ENCODE measurements at places on chromosomes 2 and 18. TPM values are rescaled to one million over a fixed set of nuclear protein-coding genes. Genes with fewer than 3 reads are reported as not detected.

The ITPRIPL1 gene
- total RNA-seq, result 2.1 TPM

DNA sequence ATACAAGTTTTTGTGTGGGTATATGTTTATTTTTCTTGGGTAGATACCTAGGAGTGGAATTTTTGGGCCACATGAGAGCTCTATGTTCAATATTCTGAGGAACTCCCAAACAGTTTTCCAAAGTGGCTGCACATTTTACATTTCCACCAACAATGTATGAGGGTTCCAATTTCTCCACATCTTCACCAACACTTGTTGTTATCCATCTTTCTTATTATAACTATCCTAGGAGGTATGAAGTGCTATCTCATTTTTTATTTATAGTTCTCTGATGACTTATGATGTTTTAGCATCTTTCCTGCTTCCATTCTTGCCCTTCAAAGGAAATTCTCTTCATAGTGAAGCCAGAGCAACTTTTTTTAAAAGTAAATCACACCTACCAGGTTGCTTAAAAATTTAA is 8.7 kb downstream of the PGAP1 start:
- no peak for DNase-seq

The IFIH1 gene
- total RNA-seq, result 11.4 TPM

DNA sequence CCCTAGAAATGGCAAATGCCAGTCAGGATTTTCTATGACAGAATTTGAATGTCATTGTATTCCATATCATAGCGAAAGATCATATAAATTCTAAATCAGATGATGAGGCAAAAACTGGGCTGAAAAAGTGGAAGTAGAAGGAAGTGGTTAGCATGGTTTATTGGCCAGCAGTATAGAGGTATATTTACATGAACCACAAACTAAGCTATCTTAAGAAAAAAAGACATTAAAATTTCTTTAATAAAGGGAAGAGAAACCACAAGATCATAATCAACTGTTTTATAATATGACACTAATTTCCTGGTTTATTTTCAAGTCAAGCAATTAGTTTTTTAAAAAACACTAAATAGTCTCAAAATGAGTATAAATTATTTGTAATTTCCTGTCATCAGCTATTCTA is 123.2 kb upstream of the LRP1B start:
- DNase-seq, result no peak

The SKOR2 gene
- not detected for total RNA-seq

The TPO gene
- total RNA-seq, result 8.4 TPM

The SLC14A1 gene
- 9.7 TPM for total RNA-seq

The GKN1 gene
- not detected for total RNA-seq

The MAL gene
- 7.8 TPM for total RNA-seq

DNA sequence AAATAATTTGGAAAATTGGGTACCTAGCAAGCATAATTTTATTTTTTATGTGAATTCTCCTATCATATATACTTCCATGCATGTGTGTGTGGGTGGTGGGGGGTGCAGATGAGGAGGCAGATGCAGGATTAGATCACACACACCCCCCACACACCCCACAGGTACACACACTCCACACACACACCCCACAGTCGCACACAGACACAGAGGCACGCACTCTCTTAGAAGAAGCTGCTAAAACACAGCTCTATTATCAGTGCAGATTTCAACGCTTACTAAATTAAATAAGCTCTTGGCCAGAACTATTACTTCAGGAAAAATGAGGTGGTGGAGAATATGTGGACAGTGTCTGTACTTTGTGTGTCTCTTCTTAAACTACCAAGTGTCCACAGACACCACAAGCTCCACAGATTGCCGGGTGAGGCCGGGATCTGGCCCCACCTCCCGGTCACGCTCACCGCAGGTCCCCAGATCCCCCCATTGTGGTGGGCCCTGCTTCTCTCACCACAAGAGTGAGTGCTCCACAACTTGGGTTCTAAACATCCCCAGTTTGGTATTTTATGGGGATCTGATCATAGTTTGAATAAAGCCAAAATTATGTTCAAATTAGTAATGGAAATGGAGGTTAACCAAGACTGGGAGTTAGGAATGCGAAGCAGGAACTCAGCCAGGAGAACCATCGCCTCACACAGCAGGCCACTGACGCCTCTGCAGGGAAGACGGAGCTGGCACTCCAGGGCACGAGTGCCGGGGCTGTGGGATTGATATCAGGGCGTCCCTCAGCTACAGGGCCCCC is 102.1 kb downstream of the PXDN start:
- no peak for DNase-seq

The GALR1 gene
- 0.06 TPM for total RNA-seq

The LGALSL gene
- 18.0 TPM for total RNA-seq

GRCh38 chr2:118122594-118123281 is 34.5 kb downstream of the INSIG2 start:
- DNase-seq, result no peak

The PROKR1 gene
- 0.12 TPM for total RNA-seq

GRCh38 chr2:110940376-110940910 is 180.3 kb upstream of the BCL2L11 start:
- DNase-seq, result no peak

The GATA6 gene
- total RNA-seq, result 59.6 TPM

- no peak for DNase-seq
These were observed 280.2 kb downstream of the KCNJ3 start for GRCh38 chr2:154978710-154979109.

DNA sequence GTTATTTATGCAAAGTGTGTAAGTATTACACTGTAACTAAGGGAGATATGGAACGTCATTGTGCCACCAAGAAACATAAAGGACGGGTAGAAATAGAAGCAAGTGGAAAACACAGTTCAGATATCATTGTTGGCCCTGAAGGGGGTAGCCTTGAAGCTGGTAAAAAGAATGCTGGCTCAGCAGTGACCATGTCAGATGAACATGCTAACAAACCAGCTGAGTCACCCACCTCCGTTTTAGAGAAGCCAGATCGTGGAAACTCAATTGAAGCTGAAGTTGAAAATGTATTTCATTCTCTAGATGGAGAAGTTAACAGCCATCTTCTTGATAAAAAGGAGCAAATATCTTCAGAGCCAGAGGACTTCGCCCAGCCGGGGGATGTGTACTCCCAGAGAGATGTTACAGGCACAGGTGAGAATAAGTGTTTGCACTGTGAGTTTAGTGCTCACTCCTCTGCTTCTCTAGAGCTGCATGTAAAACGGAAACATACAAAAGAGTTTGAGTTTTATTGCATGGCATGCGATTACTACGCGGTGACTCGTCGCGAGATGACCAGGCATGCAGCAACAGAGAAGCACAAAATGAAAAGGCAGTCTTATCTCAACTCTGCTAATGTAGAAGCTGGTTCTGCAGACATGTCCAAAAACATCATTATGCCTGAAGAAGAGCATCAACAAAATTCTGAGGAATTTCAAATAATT is 36.1 kb downstream of the ZNF407 start:
- no peak for DNase-seq

The ADGRF3 gene
- total RNA-seq, result not detected

- no peak for DNase-seq
These were observed 277.8 kb downstream of the TCF4 start for GRCh38 chr18:55310044-55310676.

- no peak for DNase-seq
These were observed 19.0 kb upstream of the DUSP19 start for GRCh38 chr2:183059561-183059960.

GRCh38 chr2:136395582-136395981 is 277.6 kb upstream of the CXCR4 start:
- no peak for DNase-seq

- no peak for DNase-seq
These were observed 51.3 kb downstream of the BCL11A start for GRCh38 chr2:60502144-60502543.

GRCh38 chr2:129761569-129762021 is 217.9 kb upstream of the RAB6C start:
- no peak for DNase-seq

DNA sequence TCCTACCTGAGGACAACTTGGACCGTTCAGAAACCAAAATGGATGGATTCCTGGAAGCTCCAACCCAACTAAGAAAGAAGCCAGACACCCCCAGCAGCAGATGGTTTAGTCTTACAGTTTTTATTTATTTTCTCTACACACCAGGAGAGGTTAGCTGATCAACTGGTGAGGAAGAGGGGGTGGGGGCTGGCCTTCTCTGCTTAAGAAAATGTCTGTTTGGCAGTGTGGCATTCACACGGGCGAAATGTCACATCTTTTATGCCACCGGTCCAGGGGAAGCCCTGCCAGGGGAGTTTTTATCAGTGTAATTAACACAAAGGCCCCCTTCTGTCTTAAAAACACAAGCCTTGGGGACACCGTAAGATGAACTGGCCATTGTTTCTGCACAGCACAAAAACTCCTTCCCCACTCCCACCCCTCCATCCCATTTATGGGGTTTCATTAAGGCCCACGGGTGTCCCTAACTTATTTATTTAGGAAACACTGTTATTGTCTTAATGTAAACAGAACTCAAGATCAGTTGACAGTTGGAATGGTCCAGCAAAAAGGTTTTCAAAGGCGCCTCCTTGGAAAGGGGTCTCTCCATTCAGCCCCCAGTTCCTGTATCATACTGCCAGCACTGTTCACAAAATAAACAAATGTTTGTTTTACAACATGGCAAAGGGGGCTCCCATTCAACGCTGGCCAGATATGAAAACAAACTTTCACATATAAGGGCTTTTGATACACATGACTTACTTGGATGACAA is 217.0 kb downstream of the C1D start:
- no peak for DNase-seq

The TP53I3 gene
- total RNA-seq, result 7.6 TPM

The FBLN7 gene
- total RNA-seq, result 2.3 TPM

DNA sequence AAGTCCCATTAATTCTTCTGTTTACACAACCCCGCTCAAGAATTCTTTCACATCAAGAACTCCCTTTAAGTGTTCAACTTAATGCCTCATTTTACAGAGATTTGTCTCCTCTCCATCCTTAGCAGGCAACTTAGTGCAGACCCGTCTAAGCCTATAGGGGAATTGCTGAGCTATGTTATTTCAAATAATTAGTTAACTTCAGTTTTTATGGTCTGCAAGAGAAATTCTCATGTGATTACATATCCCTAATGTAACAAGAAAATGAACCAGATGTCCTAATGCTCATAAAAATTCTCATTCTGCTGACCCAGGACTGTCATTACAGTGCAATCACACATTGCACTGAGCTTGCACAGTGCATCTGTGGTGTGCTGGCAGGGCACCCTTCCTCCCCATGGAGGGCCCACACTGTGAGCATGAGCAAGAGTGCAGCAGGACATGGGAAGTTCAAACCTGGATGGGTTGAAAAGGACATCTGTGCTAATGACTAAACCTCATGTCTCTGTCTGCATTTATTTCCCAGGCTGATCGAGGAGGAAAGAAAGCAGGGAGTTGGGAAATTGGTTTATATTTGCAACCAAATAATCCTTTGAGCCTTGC is 97.1 kb downstream of the COL5A2 start:
- DNase-seq, result no peak

- no peak for DNase-seq
These were observed 38.7 kb downstream of the PXDN start for GRCh38 chr2:1705557-1706076.

DNA sequence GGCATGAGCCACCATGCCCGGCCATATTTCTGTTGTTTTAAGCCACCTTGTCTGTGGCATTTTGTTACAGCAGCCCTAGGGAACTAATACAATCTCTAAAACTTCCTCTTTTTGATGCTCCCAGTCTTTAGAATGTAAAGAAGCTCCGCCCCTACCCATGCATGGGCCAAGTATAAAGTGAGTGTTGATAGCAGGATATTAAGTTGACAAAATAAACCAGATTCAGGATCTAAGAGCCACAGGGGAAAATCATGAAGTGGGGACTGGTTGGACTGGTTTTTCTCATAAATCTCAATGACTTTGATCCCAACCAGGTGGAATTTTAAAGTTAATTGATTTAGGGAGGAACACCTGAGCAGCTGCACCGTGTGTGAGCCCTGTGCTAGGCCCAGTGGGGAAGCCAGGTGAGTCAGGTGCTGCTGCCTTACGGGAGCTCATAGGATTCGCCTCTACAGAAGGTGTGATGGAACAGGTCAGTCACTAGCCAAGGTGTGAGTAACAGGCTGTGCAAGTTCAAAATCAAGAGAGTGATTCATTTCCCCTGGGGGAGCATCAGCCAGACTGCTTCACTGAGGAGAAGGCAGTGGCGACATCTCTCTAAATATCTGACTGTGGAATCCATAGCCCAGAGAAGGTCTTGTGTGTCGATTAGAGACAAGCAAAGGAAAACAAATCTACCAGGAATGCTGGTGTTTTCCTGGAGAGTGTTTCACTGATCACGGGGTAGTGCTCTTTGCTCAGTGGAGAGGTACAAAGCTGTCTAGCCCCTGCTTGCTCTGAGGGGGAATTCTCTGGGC is 63.0 kb upstream of the MSH2 start:
- no peak for DNase-seq

GRCh38 chr2:156896294-156896693 is 361.2 kb upstream of the GALNT5 start:
- DNase-seq, result no peak

The C2orf49 gene
- 16.2 TPM for total RNA-seq

The IL1RL1 gene
- 1.8 TPM for total RNA-seq

DNA sequence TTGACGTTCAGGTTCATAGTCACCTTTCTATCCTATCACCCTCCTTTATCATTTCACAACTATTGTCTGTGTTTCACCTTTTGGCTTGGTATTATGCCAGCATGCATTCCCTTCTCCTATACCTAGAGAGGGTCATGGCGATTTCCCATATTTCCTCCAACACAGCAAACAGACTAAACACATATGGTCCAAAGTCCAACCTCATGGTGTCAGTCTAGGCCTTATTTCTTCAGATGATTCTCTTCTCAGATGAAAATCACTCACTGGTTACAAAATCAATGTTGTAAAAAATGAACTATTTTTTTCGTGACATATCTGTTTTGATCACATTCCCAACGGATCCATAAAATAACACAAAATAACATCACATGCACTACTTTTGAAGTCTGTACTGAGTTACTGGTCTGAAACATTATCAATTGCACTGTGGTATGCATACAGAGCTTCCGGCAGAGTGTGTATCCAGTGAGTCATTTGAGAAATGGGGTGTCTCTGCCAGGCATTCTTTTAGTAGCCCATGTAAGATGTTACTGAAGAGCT is 204.8 kb upstream of the GALNT5 start:
- no peak for DNase-seq

DNA sequence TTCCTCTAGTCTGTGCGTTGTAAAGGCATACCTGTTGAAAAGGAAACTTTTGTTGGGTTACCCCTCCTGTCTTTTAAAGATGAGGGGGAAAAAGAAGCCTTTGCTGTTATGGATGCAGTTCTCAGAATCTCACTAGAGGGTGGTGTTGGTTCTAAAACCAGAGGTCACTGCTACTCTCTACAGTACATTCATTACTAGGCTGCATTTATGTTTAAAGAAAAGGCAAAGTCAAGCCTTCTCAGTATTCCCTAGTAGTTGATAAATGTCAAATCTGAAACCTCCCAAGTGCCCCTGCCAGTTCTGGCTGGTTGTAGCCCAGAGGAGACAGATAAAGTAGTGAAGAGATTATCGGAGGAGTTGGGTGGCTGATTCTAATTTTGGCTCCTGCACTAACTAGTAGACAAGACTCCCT is 1.4 kb upstream of the PLCL1 start:
- DNase-seq, result no peak

The CHRNG gene
- not detected for total RNA-seq

- no peak for DNase-seq
These were observed 110.7 kb downstream of the INO80D start for GRCh38 chr2:205975082-205975949.

Measured in left cardiac atrium (tissue), 4 donors.